Stimulated activated CD4-positive, alpha-beta T cell treated with anti-CD3 and anti-CD28 coated beads, TNF-alpha, amount 100 ng/mL, for 1 hour (primary cell): ENCODE measurements at places on chromosomes 11 and 22.

DNA sequence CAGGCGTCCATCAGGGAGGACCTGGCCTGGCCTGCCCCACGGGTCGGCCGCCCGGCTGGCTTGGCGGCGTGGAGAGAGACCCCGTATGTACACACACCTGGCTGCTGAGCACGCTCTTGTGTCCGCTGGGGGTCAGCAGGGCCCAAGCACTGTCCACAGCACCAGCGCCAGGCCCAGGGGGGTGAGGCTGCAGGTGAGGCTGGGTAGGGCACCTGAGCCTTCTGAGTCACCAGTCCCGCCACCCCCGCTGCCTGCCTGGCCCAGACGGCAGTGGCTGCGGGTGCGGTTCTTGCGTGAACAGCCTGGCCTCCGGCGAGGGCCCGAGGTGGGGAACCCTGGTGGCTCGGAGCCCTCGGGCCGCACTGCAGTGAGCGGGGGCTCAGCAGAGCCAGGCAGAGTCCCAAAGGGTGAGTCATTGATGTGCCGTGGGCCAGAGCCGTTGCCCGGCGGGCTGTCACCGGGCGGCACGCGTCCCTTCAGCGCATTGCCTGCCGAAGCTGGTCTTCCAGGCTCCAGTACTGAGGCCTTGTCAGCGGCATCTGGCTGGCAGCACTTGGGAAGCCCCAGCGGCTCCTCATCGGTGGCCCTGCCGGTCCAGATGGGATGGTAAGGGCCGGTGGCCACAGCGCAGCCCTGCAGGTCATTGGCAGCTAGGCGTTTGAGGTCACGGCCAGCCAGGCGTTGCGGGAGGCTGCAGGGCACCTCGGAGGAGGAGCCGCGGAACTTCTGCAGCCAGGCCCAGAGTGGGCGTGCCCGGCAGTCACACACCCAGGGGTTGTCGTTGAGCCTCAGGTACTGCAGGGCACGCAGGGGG lies 26.3 kb downstream of the RTN4R start:
- no peak for DNase-seq

DNA sequence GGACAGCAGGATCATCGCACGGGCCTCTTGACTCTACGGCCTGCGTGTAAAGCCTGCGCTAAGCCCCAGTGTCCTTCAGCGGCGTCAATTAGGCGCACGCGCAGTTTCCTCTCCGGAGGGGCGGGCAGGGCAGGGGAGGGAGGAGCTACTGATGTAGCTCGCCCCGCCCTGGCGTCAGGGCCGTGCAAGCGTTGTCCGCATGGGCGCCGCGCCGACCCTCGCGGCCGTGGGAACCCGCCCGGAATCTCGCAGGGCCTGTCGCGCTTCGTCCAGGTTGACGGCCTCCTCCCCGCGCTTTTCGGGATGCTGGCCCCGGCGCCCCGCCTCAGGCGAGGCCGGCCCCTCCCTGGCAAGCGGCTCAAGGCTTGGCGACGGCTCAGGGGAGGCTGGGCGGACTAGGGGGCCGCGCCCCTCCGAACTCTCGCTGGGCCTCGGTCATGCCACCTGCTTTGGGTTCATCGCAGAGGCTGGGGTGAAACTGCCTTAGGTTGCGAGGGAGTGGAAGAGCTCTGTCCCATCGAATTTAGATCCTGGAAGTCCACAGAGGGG lies 61.1 kb downstream of the ST3GAL4 start:
- peak; percentile 54 for DNase-seq

- no peak for DNase-seq
Observed at GRCh38 chr11:72570893-72571661, 103.1 kb downstream of the PDE2A start.

GRCh38 chr11:130024361-130024760 lies 21.7 kb upstream of the PRDM10 start:
- DNase-seq: no peak

- DNase-seq: no peak
Observed at GRCh38 chr11:26231252-26231661, 100.7 kb upstream of the ANO3 start.

- DNase-seq: no peak
Observed at GRCh38 chr11:11435635-11436034, 82.6 kb upstream of the CSNK2A3 start.

DNA sequence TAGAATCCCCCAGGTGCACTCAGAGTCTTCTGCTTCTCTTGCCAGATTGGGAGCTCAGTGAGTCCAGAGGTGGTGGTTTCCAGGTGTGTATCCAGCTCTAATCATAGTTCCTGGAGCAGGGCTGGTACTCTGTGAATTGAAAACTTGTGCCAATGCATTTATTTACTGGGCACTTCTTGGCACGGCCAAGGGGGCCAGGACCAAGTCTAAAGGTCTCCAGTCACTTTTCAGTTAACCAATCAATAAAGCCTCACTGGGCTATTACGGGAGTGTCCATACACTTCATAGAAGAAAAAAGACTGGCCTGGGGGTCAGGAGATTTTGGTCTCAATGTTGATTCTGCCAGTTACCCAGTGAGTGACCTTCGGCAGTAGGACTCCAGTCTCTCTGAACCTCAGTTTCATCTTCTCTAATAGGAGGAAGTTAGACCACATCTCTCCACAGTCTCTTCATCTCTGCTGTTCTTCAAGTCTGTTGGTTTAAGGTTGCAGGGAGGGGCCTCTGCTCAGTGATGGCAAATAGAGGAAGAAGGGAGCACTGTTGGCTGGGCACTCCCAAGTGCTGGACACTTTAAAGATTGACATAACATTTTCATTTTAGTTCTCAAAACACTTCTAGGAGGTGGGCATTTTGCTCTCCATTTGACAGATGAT lies 188.5 kb upstream of the E2F8 start:
- no peak for DNase-seq

- no peak for DNase-seq
Observed at GRCh38 chr22:16847271-16847670, 22.1 kb upstream of the XKR3 start.

GRCh38 chr22:50723991-50724390 lies 14.0 kb upstream of the ACR start:
- no peak for DNase-seq

- DNase-seq: no peak
Observed at GRCh38 chr11:111819829-111820237, 51.5 kb downstream of the ALG9 start.
